ENCODE measurements at places on chromosomes 6 and 20. TPM values are rescaled to one million over a fixed set of nuclear protein-coding genes. Genes with fewer than 3 reads are reported as not detected.

Gene SH3BGRL2
- 1.8 TPM for total RNA-seq

Gene GABRR2
- total RNA-seq: not detected

Gene SLC12A5
- total RNA-seq: not detected

Gene C20orf144
- total RNA-seq: not detected

Gene CLDN20
- not detected for total RNA-seq

Gene RBPJL
- total RNA-seq: not detected

Gene IFT52
- 15.3 TPM for total RNA-seq

Gene LPA
- not detected for total RNA-seq

Gene SIRPD
- total RNA-seq: not detected

Gene SLCO4A1
- 0.24 TPM for total RNA-seq

Gene ENPP3
- not detected for total RNA-seq

Gene EPPIN
- not detected for total RNA-seq

Gene SLC22A16
- total RNA-seq: 0.39 TPM

Gene LHFPL5
- total RNA-seq: not detected

Gene ZNF133
- 7.9 TPM for total RNA-seq

Gene CCDC170
- 0.31 TPM for total RNA-seq

Gene PNPLA1
- not detected for total RNA-seq

Gene TGM2
- total RNA-seq: 16.8 TPM

Gene VGLL2
- not detected for total RNA-seq

Gene SIRPG
- not detected for total RNA-seq

Gene KIAA0408
- 4.6 TPM for total RNA-seq

Gene OR2J2
- not detected for total RNA-seq

Gene MRAP2
- total RNA-seq: 0.98 TPM

Gene WASF1
- 12.8 TPM for total RNA-seq

Gene CST5
- total RNA-seq: not detected

Gene GRIK2
- total RNA-seq: 0.44 TPM

Gene HLA-DQB1
- not detected for total RNA-seq

Gene SLA2
- total RNA-seq: not detected
